ENCODE measurements at places on chromosomes 3 and 15.

DNA sequence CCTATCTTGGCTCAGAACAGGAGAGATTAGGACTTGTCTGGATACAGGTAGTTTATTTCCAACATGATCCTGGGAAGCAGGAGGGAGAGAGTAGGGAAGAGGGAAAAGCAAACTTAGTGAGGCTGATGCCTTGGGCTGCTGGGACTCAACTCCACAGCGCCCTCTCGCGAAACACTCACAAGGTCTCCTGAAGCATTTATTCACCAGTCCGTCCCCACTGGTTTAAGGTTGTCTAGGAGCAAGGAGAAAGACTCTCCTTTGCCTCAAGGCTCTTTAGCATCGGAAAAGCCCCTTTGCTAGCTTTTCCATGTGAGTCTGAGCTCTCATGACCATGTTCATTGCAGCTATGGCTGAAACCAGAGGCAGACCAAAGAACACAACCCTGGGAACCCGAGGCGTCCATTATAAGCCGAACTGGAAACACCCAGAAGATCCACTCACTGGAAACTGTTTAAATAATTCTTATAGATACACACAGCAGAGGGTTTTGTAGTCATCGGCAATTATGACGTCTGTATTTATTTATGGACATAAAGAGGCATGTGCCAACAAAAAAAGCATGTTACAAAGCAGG, 244.5 kb downstream of the CD47 start:
- peak; percentile 21 for DNase-seq

- no peak for DNase-seq
Observed at GRCh38 chr3:13776253-13777050, 103.4 kb downstream of the WNT7A start.

DNA sequence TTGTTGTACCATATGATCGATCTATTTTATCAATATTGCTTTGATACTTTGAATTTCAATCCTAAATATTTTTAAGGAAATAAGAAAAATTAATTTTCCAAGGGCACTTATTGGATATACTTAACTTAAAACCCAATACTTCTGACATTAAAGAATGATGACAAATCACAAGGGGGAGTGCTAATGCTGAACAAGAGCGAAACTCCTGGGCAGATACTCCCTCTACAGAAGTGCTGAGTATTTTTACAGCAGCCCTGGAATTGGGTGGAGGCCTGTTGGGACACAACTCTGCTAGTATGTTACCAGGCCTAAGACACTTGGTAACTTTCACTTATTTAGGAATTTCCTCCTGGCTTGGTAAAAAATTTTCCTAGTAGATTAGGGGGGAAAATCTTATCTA, 46.2 kb downstream of the DENND6A start:
- DNase-seq = no peak

- DNase-seq = no peak
Observed at GRCh38 chr3:88321363-88322050, 171.7 kb downstream of the C3orf38 start.

GRCh38 chr15:99630607-99631131, 64.9 kb downstream of the MEF2A start:
- DNase-seq = no peak

GRCh38 chr3:113249111-113249510, 37.8 kb downstream of the BOC start:
- no peak for DNase-seq

DNA sequence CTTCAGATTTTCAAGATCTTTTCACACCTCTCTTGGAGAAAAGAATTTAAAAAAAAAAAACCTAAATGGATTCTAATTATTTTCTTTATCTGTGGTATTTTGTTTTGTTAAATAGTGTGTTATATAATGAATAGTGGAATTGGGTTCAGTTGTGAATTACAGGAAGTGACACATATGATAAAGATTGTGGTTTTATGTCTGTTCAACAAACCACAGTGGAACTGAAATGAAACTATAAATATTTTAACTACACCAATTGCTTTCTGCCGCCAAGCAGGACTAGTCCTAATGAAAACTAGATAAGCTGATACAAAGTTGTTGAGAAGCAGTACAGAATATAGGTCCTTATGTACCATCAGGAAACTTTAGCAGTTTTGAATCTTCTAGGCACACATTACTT, 121.6 kb downstream of the UBE2E2 start:
- peak; percentile 8 for DNase-seq

DNA sequence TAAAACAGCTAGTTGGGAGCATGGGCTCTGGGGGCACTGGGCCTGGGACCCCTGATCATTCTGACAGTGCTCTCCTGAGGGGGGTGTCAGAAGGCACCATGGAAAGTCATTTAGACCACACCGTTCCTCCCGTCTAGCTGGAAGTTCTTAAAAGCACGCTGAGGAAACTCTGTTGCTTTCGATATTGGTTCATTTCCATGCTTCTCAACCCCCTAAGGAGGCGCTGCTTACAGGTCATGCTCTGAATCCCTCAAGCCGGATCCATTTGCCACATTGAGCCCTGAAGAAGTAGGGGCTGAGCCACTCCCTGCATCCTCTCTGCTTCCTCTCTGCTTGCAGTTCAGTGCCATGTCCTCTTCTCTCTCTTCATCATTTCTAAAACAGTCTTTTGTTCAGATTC, 187.2 kb downstream of the CACNA2D3 start:
- no peak for DNase-seq

GRCh38 chr3:8573342-8573926, 71.2 kb downstream of the SSUH2 start:
- no peak for DNase-seq

- no peak for DNase-seq
Observed at GRCh38 chr3:172211123-172211522, 171.7 kb downstream of the FNDC3B start.

- no peak for DNase-seq
Observed at GRCh38 chr3:23884481-23884880, 32.3 kb downstream of the NKIRAS1 start.

GRCh38 chr3:173711619-173712018, 314.1 kb downstream of the NLGN1 start:
- DNase-seq = no peak

GRCh38 chr15:50358845-50359244, 3.8 kb upstream of the GABPB1 start:
- DNase-seq = no peak

GRCh38 chr15:79535536-79535935, 103.4 kb downstream of the MINAR1 start:
- no peak for DNase-seq

DNA sequence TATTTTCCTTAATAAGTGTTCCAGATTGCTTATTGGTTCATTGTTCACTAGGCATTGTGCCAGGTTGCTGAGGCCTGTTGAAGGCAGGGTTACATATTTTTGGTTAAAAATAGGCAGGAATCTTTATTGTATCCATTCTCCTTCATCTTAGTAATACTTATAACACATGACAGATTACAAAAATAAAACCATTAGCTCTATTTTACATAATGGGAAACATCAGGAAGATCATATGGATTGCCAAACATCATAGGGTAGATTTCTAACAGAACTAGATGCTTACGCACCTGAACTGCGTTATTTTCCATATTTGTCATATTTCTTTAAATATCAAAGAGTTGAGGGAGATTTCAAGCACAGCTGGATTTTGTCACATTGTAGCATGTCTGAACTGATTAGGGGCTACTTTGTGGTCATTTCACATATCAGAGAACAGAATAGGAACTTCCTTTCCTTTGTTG, 462.9 kb upstream of the SGO1 start:
- DNase-seq = no peak

GRCh38 chr3:144457758-144458157, 486.1 kb downstream of the DIPK2A start:
- no peak for DNase-seq

DNA sequence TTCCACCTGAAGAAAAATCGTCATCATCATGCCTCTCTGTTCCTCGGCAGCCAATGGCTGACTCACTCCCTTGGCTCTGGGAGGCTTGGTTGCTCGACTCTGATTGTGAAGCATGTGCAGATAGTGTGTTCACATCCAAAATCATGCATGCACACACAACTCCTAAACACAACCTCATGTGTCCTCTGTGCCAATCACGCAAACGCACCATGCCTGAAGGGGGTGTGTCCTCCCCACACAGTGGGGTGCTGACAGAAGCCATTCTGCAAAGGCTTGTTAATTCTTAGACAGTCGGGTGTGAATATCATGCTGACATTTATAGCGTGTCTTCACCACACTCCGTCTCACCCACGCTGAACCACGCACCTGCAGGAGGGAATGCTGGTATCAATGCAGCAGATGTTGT, 11.4 kb upstream of the CCDC174 start:
- no peak for DNase-seq

DNA sequence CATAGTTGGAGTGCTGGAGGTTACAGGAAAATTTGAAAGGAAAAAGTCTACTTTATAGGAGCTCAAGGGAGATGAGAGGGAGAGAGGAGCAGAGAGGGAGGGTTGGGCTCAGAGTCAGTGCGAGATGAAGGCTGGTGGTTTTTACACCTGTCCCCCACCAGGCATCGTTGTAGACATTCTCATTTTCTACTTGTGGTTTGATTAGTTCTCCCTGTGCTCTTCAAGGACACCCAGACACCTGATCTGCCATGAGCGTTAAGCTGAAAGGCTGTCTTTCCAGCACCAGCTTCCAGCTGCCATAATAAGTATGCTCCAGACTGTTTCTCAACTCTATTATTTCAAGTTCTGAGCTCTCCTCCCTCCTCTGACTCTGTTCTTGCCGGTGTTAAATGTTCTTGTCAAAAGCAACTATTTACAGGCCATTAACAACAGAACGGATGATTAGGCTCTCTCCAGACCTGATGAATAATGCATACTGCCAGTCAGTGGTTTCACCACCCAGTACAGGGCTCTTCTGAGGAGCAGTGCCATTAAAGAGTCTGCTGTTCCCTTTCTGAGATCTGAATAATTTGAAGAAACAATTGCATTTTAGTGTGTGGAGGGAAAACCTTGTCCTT, 514.6 kb upstream of the MCTP2 start:
- DNase-seq = no peak

DNA sequence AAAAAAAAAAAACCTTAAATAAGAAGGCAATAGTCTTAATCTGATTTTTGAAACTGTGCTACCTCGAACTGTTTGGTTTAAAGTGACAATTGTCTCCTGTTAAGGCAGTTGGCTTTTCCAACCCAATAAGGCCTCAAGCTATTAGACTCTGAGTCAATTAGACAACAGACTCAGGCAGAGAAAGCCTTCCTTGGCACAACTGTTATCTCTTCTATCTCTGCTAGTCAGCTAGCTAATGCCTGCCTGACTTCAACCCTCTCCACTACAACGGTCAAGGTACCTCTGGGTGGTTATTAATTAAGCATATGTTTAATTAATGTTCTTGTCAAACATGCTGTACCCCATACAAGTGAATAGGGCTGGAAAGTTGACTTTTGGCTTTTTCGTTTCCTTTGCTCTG, 110.2 kb upstream of the NLGN1 start:
- DNase-seq = no peak

GRCh38 chr15:99614749-99615288, 49.0 kb downstream of the MEF2A start:
- DNase-seq = no peak

DNA sequence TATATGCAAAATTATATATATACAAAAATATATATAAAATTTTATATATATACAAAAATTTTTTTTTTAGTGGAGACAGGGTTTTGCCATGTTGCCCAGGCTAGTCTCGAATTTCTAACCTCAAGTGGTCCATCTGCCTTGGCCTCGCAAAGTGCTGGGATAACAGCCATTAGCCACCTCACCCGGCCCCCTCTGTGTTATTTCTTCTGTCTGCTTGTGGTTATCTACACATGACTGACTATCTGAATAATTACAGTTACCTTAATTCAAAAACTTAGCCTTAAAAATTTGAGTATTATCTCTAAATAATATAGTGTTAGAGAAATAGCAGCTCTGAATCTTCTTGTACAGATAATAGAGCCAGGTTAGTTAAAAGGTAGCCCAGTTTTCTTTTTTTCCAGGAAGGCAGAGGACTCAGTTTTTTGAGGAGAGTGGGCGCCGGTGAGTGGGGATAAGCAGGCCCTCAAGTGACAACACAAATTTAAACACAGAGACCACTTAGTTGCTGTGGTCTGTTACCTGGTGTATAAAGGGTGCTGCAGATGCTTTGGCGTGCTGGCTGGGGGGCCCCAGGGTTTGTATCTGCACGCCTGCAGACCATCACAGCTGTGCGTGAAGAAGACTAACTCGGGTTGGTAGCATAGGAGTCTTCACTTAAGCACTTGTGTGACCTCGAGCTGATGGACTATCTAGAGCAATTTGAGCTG, 83.7 kb downstream of the TRAK1 start:
- no peak for DNase-seq

DNA sequence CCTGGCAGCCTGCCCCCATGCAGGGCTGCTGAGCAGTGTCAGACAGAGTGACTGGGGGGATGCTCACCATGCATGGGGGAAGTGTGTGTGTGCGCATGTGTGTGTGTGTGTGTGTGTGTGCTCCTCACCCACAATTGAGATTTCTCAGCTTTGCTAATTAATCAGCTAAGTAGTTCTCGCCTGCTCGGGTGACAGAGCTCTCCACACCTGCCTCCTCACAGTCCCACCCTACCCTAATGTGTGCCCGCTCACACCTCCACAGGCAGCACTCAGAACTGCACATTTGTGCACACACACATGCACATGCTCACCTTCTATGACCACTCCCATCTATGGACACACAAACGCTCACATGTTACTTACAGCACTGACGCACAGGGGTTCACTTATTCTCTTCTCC, 37.3 kb downstream of the CACNA2D2 start:
- DNase-seq = no peak

- DNase-seq = peak; percentile 41
Observed at GRCh38 chr15:48582452-48583247, 62.9 kb downstream of the FBN1 start.

GRCh38 chr3:52328536-52329080, 12.5 kb downstream of the DNAH1 start:
- no peak for DNase-seq

DNA sequence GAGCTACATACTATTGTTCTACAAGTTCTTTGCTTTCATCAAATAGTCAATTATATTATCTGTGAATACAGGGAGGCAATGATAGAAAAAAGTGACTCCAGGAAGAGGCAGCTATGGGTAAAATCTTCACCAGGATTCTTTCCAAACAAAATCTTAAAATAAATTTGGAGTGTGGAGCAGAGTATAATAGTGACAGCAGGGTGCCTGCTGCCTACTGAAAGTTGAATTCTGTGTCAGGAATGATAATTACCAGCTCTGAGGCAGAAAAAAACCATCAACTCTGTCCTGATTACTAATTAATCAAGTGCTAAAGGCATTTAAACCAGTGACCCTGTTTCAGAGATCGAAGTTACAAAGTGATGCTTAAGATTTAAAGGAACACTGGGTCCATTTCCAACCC, 148.0 kb downstream of the DIPK2A start:
- DNase-seq = no peak

GRCh38 chr3:9081184-9081818, 118.0 kb upstream of the RAD18 start:
- DNase-seq = no peak

GRCh38 chr3:174202116-174202515, 657.0 kb upstream of the NAALADL2 start:
- no peak for DNase-seq

DNA sequence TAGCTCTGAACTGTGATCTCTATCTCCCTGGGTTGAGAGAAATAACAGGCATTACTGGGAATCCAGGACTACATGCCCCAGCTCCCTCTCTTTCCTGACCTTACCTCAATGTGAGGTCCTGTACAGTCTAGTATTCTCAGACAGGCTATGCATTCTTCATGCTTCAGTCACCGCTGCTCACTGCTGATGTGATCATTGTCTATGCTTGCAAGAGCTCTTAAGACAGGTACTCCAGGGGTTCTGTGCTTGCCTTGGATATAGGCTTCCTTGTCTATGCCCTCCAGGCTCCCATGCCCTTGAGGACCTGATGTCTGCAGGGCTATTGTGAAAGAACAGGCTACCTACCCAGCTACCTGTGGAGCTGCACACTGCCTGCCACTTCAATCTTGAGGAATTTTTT, 183.6 kb downstream of the MBNL1 start:
- DNase-seq = no peak

GRCh38 chr3:118593277-118593670, 441.4 kb downstream of the IGSF11 start:
- DNase-seq = no peak
